Activated gamma-delta T cell treated with Interleukin-2 at 50 U/mL for 16 hours (primary cell): ENCODE measurements at places on chromosomes 1 and 21.

DNA sequence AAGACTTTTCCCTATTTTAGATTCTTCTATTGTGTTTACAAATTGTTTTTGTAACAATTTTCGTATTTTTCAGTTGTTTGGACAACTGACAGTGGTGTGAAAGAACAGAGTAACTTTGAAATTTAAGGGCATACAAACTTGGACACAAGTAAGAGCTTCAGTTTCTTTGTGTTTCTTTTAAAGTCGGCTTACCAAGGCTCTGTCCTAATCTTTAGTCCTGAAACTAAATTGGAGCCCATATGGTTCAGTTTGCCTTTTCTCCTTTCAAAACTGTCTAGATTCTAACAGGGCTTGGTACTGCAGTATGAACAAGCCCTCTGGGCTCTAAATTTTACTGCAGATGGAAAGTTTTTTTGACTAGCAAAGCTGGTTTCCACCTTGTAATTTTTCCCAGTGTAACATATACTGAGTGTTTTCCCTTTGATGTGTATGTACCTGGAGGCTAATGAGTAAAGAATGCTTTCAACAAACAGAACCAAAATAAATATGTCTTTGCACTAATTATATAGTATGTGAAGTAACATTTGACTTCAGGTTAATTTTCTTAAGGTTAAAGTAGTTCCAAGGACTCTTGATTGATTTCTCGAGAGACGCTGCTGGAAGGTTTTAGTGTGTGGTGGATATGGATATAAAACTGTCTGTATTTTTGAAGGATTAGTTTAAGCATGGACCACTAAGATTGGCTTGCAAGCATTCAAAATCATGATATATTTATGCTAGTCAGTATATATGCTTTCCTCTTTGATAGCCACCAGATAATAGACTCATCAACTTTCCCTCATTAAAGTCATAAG lies 4.1 kb downstream of the SNX27 start:
- no peak for DNase-seq

DNA sequence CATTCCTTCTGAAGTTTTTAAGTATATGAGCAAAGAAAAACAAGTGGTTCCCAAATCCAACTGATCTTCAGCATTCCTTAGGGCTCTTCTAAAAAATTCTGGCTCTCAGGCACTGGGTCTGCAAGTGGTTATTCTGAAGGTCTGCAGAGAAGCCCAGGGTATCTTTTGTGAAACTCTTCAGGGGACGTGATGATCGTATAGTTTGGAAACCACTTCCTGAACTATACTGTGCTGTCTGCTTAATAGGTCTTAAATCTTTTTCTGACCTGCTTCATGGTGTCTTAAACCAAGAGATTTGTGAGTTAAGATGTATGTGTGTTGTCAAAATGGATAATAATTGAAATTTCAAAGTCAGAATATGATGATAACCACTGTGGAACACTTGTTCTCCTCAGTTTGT lies 115.5 kb downstream of the LHX9 start:
- DNase-seq: no peak

GRCh38 chr1:164670026-164670425 lies 111.0 kb downstream of the PBX1 start:
- DNase-seq: no peak

- DNase-seq: no peak
Measured at GRCh38 chr1:45172005-45172404, 34.4 kb downstream of the ZSWIM5 start.

GRCh38 chr1:194068446-194069167 lies 882.2 kb upstream of the B3GALT2 start:
- no peak for DNase-seq

DNA sequence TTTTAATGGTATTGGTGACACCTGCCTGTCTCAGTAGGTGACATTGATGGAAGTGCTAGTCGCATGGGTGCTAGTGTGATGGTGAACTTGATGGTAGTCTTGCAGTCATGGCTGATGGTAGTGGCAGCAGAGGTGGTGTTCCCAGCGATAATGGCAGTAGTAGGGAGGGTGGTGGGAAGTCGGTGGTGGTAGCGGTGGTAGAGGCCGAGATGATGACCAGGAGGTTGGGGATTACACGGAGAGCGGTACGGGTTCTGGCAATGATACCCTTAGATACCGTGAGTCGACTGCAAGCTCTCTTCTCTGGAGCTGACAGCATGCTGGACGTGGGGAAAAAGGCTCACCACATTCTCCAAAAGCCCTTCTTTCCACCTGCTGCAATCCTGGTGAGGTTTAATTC lies 99.4 kb upstream of the SLC2A1 start:
- no peak for DNase-seq

- no peak for DNase-seq
Measured at GRCh38 chr1:87549738-87550137, 221.1 kb downstream of the LMO4 start.

- no peak for DNase-seq
Measured at GRCh38 chr1:228976316-228976715, 241.0 kb downstream of the RHOU start.

GRCh38 chr1:235997049-235997448 lies 67.8 kb downstream of the NID1 start:
- DNase-seq: no peak

DNA sequence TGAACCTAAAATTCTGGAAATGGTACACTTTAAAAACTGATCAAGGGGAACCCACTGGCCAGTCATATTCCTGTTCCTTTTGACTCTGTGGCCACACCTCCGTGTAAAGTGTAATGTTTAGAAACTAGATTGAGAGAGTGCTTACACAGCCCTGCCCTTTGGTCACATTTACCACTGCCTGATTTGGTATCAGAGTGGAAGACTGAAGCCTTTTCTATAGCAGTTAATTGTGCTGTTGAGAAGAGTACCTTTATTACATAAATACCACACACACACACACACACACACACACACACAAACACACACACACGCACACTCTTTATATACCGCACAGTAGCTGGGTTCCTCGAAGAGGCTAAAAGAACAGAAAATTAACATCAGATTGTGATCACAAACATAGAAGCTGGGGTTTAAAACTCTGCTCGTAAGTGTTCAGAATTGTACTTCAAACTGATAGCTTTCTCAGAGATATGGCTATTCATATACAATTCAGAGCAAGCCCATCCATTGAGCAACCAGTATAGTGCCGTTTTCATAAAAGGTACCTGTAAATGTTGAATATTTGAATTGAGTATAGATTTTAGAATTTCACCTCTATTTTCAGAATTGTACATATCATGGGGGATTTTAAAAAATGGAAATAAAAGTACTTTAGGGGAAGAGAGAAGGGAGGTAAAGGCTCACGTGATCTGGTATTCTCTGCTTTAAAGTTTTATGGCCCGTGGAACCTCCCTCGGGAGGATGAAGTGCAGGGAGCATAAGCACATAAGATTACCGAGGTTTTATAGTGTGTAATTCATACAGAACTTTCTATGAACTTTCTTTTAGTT lies 37.5 kb downstream of the CAMTA1 start:
- no peak for DNase-seq

- no peak for DNase-seq
Measured at GRCh38 chr1:166136699-166137401, 30.0 kb downstream of the FAM78B start.

- no peak for DNase-seq
Measured at GRCh38 chr1:241299347-241299746, 57.7 kb downstream of the RGS7 start.

GRCh38 chr1:242245255-242245654 lies 246.4 kb upstream of the MAP1LC3C start:
- DNase-seq: no peak

GRCh38 chr1:93659822-93660503 lies 21.7 kb downstream of the BCAR3 start:
- DNase-seq: no peak

- DNase-seq: no peak
Measured at GRCh38 chr1:154490317-154490716, 11.7 kb upstream of the TDRD10 start.

DNA sequence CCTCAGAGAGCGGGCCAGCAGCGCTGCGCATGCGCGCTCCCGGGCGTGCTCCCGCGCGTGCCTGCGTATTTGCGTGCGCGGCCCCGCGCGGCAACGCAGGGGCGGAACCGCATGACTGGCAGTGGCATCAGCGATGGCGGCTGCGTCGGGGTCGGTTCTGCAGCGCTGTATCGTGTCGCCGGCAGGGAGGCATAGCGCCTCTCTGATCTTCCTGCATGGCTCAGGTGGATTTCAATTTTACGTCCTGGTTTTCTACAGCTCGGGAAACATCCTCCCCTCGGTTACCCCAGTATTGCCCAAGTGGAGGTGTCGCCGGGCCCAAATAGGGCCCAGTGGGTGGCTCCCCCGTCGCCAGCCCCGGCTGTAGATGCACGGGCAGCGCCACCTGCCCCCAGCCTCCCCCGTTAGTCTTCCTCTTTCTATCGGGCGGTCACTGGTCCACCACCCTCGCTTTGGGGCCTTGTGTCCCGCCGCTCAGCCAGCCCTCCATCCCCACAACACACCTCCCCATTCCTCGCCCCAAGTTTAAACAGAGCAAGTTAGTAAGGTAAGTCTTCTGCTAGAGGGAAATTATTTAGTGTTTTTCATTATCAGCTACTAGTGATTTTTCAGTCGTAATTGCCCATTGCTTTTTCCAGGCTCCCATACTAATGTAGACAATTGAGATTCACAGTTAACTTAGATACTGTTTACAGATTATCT lies at the start of gene LYPLAL1:
TSS of gene LYPLAL1 (plus strand) at position 121 of the 702 bp plus-strand sequence. CDS start at position 134, 13 bp downstream.
- DNase-seq: peak; percentile 84

- DNase-seq: no peak
Measured at GRCh38 chr1:22123071-22123390, 19.9 kb downstream of the WNT4 start.

GRCh38 chr1:206911064-206911663 lies 10.6 kb downstream of the FCMR start:
- DNase-seq: no peak

DNA sequence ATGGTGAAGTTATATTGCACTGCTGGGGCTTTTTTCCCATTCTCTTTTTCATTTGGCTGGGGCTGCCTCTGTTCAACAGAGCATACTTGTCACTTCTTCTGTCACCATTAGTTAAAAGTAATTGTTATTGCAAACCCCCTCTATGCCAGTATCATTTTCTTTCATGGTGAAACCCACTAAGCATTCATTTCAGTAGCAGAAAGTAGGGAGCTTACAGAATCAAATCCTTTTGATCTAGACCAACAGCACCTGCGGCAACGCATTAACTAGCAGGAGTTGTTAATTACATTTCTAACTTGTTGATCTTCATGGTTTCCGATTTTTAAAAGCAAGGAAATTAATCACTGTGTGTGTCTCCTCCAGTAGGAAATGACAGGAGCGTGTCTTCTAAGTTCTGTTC lies 15.0 kb downstream of the SMYD2 start:
- no peak for DNase-seq

- no peak for DNase-seq
Measured at GRCh38 chr1:72253132-72253531, 29.2 kb downstream of the NEGR1 start.

DNA sequence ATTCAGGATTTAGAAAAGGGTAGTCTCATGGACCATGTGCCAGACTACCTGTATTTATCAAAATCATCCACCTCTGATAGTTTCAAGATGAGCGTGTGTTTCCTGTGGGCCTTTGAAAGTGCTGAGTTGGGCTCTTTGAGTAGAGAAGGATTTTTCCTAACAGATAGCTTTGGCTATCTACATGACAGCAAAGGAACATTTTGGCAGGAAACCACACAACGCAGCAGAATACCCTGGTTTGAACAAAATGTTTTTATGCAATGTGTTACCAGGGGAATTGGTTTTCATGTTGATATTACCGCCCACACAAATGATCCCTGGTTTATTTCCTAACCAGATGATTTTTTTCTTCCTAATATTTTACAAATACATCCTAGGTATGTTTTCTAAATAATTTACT lies 431.4 kb downstream of the NEGR1 start:
- no peak for DNase-seq

GRCh38 chr1:240344918-240345317 lies 253.2 kb downstream of the FMN2 start:
- DNase-seq: no peak

DNA sequence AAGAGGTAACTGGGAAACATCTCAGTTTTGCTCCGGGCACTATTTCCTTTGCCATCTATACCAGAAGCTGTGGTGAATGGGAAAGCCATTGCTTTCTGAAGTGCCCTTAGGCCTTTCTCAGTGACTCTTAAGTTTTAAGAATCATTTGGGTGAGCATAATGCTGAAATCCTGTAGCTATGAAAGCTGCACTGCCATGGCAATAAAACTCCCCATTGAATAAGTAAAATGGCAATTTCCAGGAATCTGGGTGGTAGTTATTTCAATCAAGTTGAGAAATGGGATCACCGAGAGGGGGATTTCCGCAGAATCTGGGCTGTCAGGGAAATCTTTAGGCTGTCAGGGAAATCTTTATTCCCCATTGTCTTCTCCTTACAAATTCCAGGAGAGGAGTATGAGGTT lies 26.8 kb upstream of the MACF1 start:
- no peak for DNase-seq
